ENCODE measurements at places on chromosomes 11 and 22.
A peak's percentile ranks its signal among the peaks of the same experiment; 100 is the strongest.

DNA sequence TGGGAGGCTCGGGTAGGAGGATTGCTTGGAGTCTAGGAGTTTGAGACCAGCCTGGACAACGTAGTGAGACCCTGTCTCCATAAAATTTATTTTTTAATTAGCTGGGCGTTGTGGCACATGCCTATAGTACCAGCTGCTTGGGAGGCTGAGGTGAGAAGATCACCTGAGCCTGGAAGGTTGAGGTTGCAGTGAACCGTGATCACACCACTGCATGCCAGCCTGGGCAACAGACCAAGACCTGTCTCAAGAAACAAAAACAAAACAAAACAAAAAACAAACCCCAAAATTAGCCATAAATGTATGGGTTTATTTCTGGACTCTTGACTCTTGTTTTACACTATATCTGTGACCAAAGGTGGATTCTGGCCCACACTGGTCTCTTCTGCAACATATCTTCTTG, 41.6 kb downstream of the EIF3F start:
- no peak for DNase-seq

DNA sequence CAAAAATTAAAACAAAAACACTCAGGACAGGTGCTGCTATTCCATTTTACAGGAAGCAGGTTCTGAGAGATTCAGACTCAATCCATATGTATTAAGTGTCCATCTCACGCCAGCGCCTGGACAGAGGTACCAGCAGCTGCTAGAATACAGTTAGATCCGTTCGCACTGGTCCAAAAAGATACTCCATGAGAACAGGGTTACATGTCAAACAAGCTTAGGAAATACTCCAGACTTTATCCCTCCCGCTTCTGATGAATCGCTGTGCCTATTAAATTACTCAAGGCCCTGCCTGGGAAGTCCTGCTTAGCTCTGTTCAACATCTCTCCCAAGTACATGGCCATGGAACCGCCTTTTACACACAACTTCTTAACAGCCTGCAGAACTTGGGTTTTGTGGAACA, 50.2 kb upstream of the SLC35C1 start:
- DNase-seq: no peak

DNA sequence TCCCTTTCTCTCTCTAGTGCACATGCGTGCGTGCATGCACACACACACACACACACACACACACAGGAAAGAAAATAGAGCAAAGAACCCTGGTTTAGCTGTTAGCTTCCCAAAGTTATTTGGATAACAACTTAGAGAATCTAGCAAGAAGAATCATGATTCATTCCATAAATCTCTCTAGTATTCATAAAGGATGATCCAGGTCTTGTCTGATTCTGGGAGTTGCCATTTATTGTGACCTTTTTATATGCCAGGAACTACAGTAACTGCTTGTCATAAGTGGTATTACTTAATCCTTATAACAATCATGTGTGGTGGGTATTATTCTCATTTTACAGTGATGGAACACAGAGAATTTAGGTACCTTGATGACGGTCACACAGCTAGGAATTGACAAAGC, 141.5 kb upstream of the MTMR2 start:
- DNase-seq: no peak

- no peak for DNase-seq
Observed at GRCh38 chr11:72203163-72203562, 11.2 kb downstream of the FOLR1 start.

GRCh38 chr11:95895815-95896214, 28.1 kb downstream of the MTMR2 start:
- no peak for DNase-seq

- no peak for DNase-seq
Observed at GRCh38 chr11:44244639-44245310, 65.2 kb downstream of the ALX4 start.

DNA sequence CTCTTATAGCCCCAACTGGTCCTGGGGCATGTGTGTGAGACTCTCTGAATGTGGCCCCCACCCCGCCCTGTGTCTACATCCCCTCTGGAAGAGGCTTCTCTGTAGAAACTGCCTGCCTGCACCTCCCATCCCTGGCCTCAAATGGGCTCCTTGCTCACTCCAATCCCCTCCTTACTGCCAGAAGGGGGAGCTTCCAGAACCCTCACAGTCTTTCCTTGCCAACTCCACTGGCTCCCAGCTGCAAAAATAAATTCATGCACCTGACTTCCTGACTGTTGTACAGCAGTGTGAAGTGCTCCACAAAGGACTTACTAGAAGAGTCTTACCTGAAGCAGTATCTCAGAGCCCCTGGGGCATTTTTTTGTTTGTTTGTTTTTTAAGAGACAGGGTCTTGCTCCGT, 15.2 kb upstream of the SERPIND1 start:
- DNase-seq: no peak

- DNase-seq: no peak
Observed at GRCh38 chr11:34134765-34135164, 29.3 kb downstream of the NAT10 start.

DNA sequence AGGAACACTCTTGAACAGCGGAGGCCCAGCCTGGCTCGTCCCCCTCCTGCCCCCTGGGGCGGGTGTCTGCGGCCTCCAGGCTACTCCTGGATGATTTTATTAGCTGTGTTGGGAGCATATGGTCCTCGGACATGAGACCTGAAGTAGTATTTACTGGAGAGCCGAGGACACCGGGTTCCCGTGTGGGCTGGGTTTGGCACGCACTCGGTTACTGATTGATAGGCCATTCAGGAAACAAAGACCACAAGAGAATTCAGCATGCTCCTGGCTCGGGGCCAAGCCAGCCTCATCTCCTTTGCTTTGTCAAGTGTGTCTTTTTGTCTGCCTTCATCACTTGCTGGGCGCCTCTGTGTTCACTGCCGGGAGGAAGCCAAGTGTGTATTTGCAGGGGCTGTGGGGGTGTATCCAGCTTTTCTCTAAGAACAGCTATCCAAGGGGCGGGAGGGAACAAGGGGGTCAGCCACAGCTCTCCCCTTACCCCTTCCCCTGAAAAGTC, 9.7 kb downstream of the FXYD2 start:
- DNase-seq: peak; percentile 59

DNA sequence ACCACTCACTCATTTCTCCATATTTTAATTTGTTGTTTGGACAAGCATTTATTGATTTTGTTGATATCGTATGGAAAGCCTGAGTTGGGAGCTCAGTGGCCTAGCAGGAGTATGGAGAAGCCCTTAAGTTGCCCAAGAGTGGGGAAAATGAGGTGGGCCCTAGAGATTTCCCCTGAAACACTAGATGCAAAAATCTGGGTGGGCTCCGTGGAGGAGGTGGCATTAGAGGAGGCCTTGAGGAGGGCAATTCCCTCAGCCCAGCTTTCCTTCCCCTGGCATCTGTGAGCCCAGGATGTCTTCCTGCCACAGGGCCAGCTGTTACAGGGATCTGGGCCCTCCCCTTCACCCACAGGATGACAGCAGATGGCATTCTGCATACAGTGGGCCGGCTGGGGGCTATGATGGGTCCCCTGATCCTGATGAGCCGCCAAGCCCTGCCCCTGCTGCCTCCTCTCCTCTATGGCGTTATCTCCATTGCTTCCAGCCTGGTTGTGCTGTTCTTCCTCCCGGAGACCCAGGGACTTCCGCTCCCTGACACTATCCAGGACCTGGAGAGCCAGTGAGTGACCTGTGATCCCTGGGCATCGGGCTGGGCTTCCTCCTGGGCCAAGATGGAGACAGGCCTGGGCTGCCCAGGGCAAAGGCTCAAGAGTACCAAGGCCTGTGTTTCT, 21.6 kb upstream of the SLC22A12 start:
- no peak for DNase-seq

GRCh38 chr11:26227301-26227746, 104.6 kb upstream of the ANO3 start:
- no peak for DNase-seq

- DNase-seq: no peak
Observed at GRCh38 chr11:61171907-61172306, 10.7 kb upstream of the VPS37C start.

GRCh38 chr22:41563051-41563711, 2.4 kb downstream of the CSDC2 start:
- no peak for DNase-seq

GRCh38 chr11:2662024-2662312, 37.8 kb downstream of the KCNQ1OT1 start:
- no peak for DNase-seq
